ENCODE measurements at places on chromosomes 6 and 20.

DNA sequence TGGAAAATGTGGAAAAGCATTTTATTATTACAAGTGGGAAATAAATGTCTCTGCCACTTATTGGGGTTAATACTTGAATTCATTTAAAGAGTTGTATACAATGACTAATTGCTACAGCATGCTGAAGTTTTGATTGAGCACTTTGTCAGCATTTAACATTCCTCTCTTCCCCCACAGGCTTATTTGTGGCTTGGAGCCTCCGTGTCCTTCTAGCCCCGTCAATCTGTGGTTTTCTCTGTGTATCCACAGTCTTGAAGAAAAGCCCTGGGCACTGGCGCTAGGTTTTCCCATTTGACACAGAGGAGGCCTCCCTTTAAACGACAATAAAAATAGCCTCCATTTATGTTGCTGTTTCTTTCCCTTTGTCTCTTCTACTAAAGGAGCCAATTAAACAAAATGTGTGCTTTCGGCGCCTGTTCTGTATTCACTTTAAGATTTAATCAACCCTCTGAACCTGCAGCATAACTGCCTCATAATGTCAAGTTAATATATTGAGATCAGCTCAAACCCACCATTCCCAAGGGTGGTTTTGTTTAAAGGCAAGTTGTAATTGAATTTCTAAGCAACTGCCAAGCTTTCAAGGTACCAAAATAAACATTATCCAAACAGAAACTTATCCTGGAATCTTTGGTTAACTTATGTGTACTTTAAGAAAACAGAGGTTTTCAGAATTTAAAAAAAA, 326.6 kb upstream of the RNF24 start:
- DNase-seq, result no peak

DNA sequence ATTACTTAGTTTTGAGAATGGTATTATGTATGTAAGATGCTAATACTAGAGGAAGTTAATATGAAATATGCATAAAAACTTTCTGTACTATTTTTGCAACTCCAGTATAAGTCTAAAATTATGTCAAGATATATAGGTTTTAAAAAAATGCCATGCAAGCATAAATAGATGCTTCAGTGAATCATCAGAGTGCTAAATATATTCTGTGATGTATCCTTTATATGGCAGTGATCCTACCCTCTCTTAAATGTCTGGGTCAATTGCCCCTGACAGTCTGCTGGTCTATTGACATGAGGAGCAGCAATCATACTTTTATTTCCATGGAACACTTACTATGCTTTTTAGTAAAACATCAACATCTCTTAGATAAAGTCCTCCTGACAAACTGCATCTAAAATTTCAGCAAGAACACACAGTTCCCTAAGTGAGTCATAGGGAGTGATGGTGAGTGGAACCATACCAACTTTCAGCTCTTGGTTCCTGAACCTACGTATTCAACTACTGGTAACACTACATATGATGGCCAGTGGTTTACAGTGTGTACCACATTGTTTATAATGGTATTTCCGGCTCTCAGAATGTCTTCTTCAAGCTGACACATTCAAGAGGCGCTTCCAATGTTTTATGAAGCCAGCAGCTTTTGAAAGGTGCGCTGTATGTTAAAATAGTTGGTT, 928.7 kb upstream of the GJE1 start:
- no peak for DNase-seq

- no peak for DNase-seq
Observed at GRCh38 chr6:47203266-47203937, 106.3 kb downstream of the TNFRSF21 start.

DNA sequence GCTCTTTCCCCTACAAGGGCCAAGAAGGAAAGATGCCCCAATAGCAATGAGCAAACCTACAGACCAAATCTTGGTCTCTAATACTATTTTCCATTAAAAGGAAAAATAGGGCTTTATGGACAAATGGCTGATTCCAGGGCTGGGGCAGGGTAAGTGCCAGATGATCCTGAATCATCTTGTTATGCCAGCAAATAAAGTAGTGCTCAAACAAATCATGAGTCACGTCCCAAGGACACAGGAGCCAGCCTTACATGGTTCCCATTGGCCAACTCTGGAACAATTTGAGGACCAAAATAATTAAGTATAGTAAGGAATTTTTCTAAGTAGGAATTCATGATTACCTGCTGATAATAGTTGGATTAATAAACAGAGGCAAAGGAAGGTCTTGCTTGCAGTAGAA, 53.2 kb upstream of the NKX2-4 start:
- no peak for DNase-seq

GRCh38 chr20:58403272-58403671, 14.2 kb downstream of the VAPB start:
- DNase-seq, result no peak

DNA sequence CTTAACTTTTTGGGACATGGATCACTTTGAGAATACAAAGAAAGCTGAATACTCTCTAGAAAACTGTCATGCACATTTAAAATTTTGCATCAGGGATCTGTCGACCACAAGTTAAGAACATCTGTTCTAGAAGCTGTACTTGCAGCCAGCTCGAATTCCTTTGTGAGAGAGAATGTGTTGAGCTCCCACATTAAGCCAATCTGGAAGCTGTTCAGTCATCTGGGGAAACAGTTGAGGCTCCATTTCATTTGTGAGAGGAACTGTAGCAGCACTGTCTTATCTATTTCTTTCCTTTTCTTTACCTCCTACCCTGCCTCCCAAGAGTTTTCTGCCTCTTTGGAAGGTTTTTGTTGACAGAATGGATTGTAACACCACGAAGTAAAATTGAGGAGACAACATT, 50.8 kb downstream of the KAT14 start:
- DNase-seq, result no peak

GRCh38 chr6:46220352-46221221, 49.8 kb upstream of the ENPP5 start:
- DNase-seq, result peak; percentile 29

DNA sequence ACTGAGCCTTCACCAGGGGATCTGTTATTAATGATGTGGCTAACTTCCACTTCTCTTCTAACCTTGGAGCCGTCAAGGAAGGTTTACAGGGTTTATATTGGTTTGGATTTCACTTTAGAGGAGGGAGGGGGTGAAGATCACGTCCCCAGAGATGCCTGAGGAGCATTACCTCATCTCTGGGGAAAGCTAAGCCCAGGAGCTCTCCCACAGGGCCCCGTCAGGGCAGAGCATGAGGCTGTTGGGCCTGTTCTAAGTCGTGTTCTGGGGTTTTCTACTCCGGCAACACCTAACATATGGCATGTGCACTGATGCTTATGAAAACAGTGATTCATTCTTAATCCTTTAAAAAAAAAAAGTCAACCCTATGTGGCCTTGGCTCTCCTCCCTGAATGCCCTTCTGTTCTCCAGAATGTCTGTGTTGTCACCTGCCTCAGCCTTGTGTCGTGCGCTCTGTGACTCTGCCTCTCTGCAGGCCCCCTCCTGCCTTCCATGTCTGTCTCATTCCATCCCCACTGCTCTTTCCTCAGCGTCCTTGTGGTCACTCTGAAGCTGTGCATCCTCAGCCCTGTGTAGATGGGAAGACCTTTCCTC, 97.4 kb upstream of the JARID2 start:
- no peak for DNase-seq

DNA sequence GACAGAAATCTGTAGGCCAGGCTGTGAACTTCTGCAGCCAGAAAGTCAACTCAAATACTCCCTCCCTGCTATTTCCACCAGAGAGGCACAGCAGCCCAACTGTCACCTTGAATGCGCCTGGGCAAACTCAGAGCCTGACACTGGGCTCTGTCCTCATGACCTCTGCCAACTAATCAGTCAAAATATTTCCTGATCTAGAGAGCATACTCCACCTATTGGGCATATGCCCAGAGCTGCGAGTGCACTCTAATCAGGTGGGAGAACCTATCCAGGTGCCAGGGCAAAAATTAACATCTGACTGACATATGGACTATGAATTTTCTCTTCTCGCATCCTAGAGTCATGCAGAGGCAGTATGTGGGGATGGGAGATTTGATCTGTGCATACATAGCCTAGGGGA, 406.3 kb upstream of the RUNX2 start:
- no peak for DNase-seq
